ENCODE measurements at places on chromosomes 6 and 20. TPM values are rescaled to one million over a fixed set of nuclear protein-coding genes. Genes with fewer than 3 reads are reported as not detected.

DNA sequence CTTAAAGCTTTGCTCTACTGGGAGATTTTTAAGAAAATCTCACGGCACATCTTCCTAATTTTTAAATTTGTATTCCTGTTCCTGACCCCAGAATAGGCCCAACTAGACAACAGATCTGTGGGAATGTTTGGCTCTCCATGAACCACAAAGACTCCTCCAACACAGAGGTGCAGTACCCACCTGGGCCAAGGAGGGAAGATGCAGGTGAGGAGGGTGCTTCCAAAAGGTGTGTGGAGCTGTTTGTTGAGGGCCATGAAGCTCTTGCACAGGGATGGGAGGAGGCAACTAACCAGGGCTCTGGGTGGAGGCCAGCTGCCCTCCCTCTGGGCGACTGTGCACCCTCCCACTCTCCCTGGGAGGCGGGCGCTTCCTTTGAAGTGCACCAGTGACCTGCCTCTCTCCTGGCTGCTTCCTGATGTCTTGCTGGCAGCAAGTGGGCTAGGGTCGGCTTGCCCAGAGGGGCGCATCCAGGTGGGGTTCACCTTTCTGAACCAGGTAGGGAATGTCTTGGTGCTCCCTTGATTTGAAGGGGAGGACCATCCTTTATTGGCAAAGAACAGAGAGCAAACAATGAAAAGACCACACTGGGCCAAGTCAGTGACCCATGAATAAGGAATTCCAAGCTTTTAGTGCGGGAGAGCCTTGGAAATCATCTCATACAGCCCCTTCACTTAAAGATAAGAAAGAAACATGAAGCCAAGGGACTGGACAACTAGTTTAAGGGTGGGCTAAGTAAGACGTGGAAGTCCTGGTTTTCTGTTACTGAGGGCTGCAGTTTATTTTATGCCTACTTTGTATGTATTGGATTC, 76.0 kb downstream of the ANKRD6 start:
- no peak for DNase-seq

GRCh38 chr6:36780442-36781177, 58.6 kb downstream of the CPNE5 start:
- peak; percentile 51 for DNase-seq

STX11 gene
- total RNA-seq, result not detected

DNA sequence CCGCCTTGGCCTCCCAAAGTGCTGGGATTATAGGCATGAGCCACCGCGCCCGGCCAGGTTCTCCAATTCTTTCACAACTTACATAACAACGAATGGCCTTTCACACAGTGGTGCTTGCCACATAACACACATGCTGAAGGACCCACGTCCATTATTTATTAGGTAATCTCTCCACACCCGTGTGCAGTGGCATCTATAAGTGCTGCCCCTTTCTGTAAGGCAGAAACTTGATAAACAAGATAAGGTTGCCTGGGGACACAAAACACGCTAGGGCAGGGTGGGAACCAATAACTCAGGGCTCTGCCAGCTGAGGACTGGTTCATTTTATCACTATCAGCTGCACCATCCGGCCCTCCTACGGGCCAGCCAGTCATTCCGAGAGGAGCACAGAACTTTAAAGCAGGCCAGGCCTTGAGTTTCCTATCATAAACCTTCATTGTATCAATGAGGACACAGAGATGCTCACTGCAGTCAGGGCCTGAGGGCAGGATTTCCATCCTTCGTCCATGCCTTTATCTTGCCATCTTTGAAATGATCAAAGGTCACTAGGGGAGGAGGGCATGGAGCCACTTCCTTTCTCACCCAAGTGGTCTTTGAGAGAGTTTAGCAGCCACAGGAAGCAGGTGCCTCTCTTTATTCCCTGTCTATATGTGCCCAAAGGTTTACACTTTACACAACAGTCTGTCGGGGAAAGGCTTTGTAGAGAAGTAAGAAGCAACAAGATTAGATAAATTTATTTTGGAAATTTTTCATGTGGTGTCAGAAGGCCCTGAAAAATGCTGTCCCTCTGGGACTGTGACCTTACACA, 37.6 kb downstream of the GPLD1 start:
- DNase-seq, result no peak

OOEP gene
- total RNA-seq, result not detected

GRCh38 chr20:5095931-5096330, 23.8 kb downstream of the PCNA start:
- DNase-seq, result no peak

DNA sequence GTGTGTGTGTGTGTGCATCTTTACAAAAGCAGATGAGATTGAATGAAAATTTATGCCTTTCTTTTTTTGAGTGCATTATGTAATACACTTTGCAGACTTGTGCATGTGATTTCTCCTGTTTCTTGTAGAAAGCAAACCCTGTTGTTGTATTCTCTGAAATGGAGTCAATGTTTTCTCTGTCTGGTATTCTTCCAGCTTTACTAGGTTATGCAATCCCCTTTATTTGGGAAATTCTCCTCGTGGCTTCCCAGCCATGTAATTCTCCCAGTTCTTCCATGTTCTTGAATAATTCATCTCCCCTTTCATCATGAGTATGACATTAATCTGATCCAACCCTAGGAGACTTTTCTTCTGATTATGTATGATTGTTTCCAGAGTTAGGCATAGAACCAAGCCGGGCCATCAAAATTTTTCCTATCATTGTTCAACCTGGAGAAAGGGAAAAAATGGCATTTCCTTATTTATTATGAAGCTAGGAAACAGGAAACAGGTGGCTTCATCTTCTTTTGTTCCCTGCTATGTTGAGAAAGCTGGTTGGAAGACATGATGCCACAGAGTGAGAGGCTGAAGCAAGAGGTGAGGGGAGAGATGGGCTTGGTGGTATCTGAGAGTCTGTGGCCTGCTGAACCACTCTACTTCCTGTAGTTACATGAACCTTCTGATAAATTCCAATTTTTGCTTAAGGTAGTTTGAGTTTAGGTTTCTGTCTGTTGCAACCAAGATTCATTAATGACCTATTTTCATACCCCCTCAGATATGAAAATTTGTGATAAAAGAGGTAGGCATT, 68.8 kb downstream of the PRL start:
- DNase-seq, result no peak

GRCh38 chr6:42255050-42255449, 37.4 kb upstream of the MRPS10 start:
- DNase-seq, result no peak

GRCh38 chr6:1363298-1363697, 26.1 kb upstream of the FOXF2 start:
- DNase-seq, result no peak

HLA-DQB2 gene
- not detected for total RNA-seq

GRCh38 chr6:121522265-121522664, 86.8 kb downstream of the GJA1 start:
- no peak for DNase-seq

Data from Karpas-422 (cell line).